ENCODE measurements at places on chromosomes 2 and 18.

DNA sequence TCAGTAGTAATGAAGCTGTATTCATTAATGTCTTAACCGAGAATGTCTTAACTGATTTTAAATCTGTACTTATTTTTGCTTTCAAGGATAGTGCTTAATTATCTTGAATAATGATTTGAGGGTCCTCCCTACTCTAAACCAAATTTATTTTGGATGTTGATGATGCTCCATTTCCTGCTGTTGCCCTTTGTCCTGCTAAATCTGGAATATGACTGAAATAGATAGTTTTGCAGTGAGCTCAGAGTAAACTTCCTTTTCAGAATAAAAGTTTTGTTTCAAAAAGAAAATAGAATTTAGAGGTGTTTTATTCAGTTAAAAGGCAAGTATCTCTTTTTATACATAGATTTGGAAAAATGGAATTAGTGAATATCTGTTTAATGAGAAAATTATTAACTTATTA, 8.1 kb downstream of the NBEAL1 start:
- DNase-seq = no peak

DNA sequence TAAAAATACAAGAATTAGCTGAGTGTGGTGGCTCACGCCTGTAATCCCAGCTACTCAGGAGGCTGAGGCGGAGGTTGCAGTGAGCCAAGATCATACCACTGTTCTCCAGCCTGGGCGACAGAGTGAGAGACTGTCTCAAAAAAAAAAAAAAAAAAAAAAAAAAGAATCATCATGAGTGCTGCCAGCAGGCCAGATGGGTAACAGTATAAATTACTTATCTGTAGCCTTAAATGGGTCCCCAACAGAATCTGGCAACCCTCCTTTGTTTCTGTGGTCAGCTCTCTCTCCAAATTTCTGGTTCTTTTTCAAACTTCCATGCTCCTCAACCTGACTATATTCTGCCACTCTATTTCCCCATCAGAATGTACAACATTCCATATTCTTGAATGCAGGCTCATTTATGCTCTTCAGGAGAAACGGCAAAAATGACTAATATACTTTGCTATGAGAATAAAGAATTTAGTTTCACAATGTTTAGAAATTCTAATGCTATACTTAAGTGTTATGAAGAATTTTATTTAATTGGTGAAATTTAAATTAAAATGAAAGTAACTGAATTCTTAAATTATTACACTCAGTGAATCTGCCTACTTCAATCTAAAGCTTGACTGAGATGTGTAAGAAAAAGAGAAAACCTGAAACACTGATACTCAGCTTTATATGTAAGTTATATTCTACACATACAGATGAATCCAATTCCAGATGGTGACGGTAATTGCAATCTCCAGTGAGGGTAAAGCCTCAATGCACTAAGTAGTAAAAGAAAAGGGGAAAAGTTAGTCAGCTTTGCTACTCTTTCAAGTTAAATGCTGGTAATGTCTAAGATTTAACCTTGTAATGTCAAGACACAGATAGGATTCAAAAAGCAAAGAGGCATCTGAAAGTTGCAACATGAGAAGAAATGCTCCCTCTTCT, 24.8 kb downstream of the LPIN2 start:
- no peak for DNase-seq

GRCh38 chr18:26804519-26804918, 61.0 kb downstream of the AQP4 start:
- DNase-seq = no peak

- DNase-seq = no peak
Observed at GRCh38 chr2:71843391-71843850, 304.2 kb downstream of the CYP26B1 start.

DNA sequence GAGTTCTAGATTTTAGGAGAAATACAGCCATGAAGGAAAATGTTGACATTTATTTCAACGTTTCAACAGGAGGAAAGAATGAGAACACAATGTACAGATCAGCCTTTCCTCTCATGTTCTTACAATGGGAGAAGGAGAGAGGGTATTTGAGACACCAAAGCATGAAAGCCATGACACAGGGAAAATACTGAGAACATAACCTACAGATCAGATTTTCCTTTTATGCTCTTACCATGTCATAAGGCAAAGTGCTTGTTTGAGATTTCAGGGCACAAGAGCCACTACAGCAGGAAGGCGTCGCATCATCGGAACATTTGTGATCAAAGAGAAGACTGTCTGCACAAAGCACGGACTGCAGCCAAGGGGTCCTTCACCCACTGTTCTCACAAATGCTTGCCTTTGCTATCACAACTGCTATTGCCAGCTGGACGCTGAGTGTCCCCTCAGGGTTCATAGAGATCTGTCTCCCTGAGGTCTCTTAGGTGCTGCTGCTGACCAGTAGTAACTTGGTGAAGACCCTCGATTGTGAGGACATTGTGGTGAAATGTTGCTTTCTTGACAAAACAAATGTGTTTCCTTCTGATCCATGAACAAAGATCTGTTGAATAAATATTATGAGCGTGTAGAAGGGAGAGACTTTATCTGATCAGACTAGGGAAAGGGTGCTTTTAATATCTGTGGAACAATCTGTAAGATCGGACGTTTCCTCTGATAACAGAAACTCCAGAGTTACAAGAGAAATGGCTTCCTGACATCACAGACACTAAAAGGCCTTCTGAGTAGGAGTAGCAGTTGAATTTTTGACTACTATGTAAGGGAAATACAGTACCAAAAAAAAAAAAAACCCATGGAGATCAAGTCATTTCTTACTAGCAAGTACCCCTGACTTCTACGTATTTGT, 6.4 kb upstream of the IL1RL1 start:
- no peak for DNase-seq

DNA sequence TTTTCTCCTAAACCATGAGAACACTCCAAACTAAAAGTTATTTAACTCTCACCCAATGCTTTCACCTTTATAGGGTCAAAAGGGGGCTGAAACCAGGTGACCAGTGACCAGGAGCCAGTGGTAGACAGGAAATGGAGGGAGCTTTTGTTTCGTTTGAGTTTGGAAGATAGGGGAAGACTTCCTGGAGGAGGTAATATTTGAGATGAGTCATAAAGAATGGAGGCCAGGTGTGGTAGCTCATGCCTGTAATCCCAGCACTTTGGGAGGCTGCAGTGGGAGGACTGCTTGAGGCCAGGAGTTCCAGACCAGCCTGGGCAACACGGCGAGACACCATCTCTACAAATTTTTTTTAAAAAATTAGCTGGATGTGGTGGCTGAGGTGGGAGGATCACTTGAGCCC, 8.5 kb downstream of the FAM161A start:
- no peak for DNase-seq

DNA sequence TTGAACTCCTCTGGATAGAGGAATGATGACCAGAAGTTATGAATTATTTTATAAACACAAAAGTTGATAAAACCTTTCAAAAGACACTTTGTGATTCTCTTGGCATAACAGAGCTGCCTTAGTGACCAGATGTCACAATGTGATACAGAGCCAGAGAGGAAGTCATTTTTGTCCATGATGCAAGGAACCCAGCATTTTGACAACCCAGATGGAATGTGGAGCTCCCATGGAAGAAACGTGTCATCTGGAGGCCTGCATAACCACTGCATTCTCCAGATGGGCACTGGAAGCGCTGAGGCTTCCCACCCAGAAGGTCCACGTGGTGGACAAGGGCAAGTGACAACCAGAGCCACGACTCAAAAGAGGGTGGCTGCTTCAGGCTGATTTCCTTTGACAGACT, 30.1 kb downstream of the HRH4 start:
- DNase-seq = no peak

- no peak for DNase-seq
Observed at GRCh38 chr2:8508766-8509165, 173.1 kb upstream of the ID2 start.

- DNase-seq = no peak
Observed at GRCh38 chr2:137964066-137964858, at the start of gene HNMT. Gene HNMT (plus strand): TSS chr2:137964473. CDS start chr2:137964492, 19 bp downstream.

- DNase-seq = no peak
Observed at GRCh38 chr2:219469186-219469724, 29.4 kb upstream of the GMPPA start.

DNA sequence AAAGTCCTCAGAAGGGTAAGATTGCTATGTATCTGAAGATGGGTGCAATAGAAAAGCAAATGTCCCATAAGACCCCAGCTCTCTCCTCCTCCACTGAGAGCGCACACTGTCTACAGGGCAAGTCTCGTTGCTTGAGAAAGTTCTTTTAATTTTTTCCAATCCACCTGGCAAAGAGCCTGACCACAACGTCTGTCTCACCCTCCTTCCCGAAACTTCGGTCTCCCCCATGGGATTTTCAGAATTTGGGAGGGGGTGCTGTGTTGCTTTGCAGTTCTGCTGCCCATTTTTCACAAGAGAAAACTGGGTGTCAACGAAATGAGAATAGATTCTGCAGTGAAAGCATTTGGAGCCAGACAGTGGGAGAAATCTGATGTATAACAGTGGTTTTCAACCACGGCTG, 40.4 kb downstream of the SERTAD2 start:
- no peak for DNase-seq

DNA sequence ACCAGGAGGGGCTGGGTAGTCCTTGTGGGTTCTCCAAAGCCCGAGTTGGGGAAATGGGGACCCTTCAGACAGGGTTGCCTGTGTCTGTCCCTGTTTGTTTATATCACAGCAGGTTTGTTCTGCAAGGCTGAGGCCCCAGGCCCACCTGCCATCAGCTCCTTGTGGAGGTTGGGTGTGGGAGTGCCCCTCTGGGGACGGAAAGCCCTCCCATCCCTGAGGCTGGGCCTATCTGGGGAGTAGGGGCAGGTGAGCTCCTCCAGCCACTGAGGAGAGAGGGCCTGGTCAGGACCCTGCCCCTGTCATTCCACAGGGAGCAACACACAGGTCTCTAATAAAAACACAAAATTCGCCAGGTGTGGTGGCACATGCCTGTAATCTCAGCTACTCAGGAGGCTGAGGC, 23.3 kb upstream of the EFHD1 start:
- no peak for DNase-seq

GRCh38 chr2:11534746-11535484, 1.1 kb downstream of the GREB1 start:
- no peak for DNase-seq

DNA sequence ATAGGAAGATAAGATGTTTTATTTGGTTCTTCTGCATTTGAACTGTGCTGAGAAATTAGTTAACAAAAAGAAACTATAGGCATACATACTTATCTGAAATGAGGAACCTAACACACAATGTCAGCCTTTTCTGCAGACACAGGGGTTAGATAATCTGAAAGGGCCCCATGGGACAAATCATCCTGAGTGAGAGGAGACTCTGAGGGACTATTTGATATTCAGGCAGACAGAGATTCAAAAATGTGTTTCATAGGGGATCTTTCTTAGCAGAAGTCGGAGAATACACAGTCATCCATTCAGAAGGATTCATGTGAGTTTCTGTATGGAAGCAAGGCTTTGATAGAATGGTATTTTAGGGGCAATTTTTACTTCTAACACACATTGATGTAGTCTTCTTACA, 79.1 kb downstream of the NCKAP5 start:
- DNase-seq = no peak

- DNase-seq = no peak
Observed at GRCh38 chr2:199861132-199861774, 10.3 kb upstream of the FTCDNL1 start.

DNA sequence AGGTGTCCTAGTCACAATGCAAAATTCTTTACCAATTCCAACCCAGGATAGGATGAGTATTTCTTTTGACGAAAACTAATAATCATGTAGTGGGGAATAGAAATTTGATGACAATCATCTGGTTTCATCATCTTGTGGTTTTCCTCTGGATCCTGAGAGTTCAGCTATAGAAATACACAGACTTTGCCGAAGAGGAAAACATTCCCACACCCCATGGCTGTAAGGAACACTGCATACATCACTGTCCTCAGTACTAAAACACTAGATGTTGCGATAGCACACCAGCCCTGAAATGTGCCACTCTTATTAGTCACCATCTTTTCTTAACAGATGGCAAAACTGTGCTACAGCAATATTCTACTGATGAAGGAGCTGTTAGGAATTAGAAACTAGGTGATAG, 29.4 kb downstream of the CERKL start:
- DNase-seq = no peak

- DNase-seq = no peak
Observed at GRCh38 chr2:25053041-25053440, 11.2 kb downstream of the EFR3B start.

GRCh38 chr2:32863803-32864202, 83.0 kb upstream of the LTBP1 start:
- DNase-seq = no peak

- no peak for DNase-seq
Observed at GRCh38 chr2:69113627-69114026, 100.6 kb downstream of the ANTXR1 start.

GRCh38 chr2:233964581-233964980, 47.4 kb downstream of the TRPM8 start:
- DNase-seq = no peak

GRCh38 chr2:69118609-69119008, 105.6 kb downstream of the ANTXR1 start:
- no peak for DNase-seq

DNA sequence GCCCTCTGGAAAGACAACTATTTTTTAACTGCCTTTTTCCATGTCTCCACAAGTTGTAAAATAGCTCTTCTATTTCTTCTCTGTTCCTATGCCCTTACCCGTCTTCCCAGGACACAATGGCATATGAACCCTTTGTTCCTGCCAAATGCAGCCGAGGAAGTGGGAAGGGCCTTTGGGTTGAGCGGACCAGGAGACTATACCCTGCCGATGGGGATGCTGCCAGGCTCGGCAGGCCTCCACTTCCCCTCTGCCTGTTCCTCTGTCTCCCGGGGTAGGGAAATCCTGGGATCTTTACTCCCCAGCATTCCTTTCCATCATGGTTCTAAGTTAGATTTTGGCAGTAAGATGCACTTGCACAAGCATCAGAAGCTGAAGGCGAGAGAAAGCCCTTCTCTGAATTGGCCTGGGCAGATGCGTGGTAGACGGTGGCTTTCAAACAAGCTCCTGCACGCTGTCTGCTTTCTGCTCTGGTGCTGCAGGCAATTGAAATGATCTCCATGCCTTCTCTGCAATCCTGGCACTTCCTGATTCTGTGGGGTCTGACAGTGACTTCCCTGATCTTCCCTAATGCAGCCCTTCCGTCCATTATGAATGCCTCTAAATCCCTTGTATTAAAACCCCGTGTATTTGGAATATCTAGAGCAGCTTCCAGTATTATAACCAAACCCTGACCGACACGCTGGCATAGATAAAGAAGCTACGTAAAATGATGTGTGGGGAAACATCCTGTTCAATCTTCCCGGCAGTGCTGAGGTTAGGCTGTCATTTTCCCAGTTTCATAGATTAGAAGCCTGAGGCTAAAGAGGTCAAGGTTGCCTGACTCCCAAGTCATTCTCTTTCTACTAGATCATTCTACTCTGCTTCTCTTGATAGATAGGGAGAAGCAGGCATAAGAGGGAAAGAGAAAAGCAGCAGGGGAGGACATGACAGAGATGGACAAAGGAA, 69.8 kb downstream of the MCFD2 start:
- no peak for DNase-seq

Measured in stimulated activated CD8-positive, alpha-beta memory T cell treated with anti-CD3 and anti-CD28 coated beads, Interleukin-4, amount 100 ng/mL, for 24 hours (primary cell).